ENCODE measurements at places on chromosomes 6 and 20.

- no peak for DNase-seq
Measured at GRCh38 chr6:155936551-155936950, 480.9 kb upstream of the NOX3 start.

DNA sequence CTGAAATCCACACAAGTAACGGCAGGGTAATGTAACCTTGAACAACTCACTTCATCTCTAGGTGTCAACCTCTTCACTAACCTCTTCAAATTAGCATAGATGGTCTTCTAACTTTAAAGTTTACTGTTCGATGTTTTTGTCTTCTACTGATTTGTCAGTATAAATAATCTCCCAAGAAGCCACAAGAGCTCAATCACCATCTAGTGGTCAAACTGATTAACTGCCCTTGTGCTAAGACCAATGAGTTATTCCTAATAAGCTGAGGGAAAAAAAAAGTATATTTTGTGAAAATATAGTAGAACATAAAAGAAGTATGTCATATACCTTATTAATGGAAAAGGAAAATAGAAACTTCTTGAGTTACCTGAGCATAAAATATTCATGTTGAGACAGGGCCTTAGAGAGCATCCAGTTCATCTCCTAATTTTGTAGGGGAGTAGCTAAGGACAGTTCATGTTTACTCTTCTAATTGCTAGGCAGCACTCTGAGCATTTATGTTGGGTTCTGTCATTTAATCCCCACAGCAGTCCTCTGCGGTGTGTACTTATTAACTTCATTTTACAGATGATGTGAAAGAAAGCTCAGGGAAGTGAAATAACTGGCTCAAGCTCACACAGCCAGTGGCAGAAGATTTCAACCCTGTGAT is 317.1 kb downstream of the ESR1 start:
- DNase-seq: no peak

GRCh38 chr6:53504512-53504911 is 40.4 kb downstream of the GCLC start:
- no peak for DNase-seq

DNA sequence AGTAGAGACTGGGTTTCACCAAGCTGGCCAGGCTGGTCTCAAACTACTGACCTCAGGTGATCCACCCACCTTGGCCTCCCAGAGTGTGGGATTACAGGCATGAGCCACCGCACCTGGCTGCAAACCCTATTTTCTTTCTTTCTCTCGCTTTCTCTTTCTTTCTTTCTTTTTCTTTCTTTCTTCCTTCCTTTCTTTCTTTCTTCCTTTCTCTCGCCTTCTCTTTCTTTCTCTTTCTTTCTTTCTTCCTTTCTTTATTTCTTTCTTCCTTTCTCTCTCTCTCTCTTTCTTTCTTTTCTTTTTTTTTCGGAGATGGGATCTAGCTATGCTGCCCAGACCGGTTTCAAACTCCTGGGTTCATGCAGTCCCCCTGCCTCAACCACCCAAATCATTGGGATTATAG is 47.0 kb upstream of the TGM3 start:
- no peak for DNase-seq

DNA sequence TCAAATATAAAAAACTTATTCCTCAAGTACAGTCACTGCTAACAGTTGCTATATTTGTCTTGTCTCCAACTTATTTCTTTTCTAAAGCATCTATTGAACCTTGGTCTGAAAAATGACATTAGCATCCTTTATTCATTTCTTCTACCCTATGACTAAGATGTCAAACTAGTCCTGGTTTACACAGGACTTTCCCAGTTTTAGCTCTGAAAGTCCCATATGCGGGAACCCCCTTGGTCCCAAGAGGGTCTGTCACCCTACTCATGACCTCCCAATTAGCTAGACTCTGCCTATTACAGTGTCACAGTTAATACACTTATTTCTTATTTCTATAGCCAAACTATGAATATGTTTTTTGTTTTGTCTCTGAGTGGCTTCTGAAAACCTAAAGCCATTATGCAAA is 37.1 kb downstream of the PLEKHG1 start:
- DNase-seq: no peak

GRCh38 chr6:44512868-44513741 is 125.6 kb downstream of the CDC5L start:
- peak; percentile 55 for DNase-seq

DNA sequence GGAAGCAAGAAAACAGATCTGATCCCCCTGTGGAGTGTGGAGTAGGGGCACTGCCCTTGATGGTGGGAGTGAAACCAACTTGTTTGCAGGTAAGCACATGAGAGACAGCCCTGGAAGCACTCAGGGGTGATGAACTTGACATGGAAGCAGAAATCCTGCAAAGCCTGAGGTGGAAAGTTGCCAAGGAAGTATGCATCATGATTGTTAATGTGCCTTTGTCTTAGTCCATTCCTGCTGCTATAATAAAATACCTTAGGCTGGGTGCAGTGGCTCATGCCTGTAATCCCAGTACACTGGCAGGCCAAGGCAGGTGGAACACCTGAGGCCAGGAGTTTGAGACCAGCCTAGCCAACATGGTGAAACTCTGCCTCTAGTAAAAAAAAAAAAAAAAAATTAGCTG is 40.2 kb upstream of the IFNGR1 start:
- DNase-seq: no peak

- no peak for DNase-seq
Measured at GRCh38 chr20:5871459-5872410, 78.6 kb downstream of the TRMT6 start.

- DNase-seq: no peak
Measured at GRCh38 chr20:51665543-51666118, 102.6 kb downstream of the ATP9A start.

GRCh38 chr20:62311832-62312661 is 9.2 kb downstream of the ADRM1 start:
- no peak for DNase-seq

GRCh38 chr6:154898821-154899220 is 96.3 kb upstream of the TIAM2 start:
- DNase-seq: no peak

DNA sequence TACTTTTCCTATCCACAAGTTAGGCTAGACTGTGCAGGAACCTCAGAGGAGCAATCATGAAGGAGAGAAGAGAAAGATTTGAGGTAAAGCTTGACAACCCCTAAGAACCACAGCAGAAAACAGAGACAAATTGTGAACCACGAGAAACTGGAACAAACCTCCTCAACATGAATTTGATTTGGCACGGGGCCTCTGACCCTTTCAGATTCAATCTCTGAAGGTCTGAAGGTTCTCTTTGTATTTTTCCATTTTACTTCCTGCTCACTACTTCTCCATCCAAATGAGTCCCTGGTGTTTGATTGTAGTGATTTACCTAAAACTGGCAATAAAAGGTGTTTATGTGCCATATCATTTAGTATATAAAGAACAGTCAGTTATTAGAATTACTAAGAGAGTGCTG is 126.1 kb upstream of the STXBP5 start:
- DNase-seq: no peak

GRCh38 chr20:10868299-10868698 is 194.5 kb upstream of the JAG1 start:
- DNase-seq: no peak

GRCh38 chr6:131877999-131878789 is 70.4 kb downstream of the ENPP1 start:
- no peak for DNase-seq

GRCh38 chr6:52216932-52217575 is 27.2 kb downstream of the IL17F start:
- no peak for DNase-seq

GRCh38 chr6:51273228-51273961 is 454.7 kb downstream of the TFAP2B start:
- peak; percentile 92 for DNase-seq

- no peak for DNase-seq
Measured at GRCh38 chr6:162408826-162409535, 318.6 kb downstream of the PRKN start.
